ENCODE measurements at places on chromosomes 5 and 9. TPM values are rescaled to one million over a fixed set of nuclear protein-coding genes. Genes with fewer than 3 reads are reported as not detected.

ECSCR gene
- 27.8 TPM for total RNA-seq

PCDHGB4 gene
- 10.5 TPM for total RNA-seq

PHYHD1 gene
- 31.5 TPM for total RNA-seq

SAXO1 gene
- total RNA-seq = 0.54 TPM

GFI1B gene
- total RNA-seq = not detected

NR5A1 gene
- not detected for total RNA-seq

FKTN gene
- total RNA-seq = 15.6 TPM

RMI1 gene
- 7.2 TPM for total RNA-seq

TNFSF8 gene
- total RNA-seq = 2.2 TPM

STING1 gene
- 31.9 TPM for total RNA-seq

KIF24 gene
- total RNA-seq = 7.8 TPM

DNA sequence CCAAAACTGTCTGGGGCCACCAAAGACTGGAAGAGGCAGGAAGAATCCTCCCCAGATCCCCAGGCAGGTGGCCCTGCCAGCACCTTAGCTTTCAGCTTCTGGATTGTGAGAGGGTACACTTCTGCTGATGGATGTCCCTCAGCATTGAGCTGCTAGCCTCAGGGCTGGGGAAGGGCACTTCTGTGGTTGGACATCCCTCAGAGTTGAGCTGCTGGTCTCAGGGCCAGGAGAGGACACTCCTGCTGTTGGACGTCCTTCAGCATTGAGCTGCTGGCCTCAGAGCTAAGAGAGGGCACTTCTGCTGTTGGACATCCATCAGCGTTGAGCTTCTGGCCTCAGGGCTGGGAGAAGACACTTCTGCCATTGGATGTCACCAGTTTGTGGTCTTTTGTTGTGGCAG is 83.8 kb upstream of the FCN1 start:
- DNase-seq = no peak

GRCh38 chr5:117486261-117486660 is 911.6 kb upstream of the SEMA6A start:
- DNase-seq = no peak

- peak; percentile 88 for DNase-seq
Observed at GRCh38 chr5:116360008-116360853, 214.4 kb downstream of the SEMA6A start.

DNA sequence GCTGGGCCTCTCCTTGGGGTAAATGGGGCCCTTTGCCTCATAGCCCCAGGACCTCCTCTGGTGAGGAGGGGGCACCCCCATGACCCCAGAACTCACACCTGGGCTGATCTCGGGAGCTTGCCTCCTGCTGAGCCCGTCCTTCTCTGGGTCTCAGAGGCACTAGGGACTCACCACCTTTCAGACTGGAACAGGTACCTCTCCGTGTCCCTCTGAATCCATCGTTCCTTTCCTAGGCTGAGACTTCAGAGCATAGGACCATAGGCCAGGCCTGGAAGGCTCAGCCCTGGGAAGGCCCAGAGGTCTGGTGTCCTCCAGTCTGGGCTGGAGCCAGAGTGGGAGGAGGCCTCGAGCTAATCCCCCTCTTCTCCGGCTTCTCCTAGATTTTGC is 97.9 kb downstream of the CACNA1B start:
- DNase-seq = no peak

DNA sequence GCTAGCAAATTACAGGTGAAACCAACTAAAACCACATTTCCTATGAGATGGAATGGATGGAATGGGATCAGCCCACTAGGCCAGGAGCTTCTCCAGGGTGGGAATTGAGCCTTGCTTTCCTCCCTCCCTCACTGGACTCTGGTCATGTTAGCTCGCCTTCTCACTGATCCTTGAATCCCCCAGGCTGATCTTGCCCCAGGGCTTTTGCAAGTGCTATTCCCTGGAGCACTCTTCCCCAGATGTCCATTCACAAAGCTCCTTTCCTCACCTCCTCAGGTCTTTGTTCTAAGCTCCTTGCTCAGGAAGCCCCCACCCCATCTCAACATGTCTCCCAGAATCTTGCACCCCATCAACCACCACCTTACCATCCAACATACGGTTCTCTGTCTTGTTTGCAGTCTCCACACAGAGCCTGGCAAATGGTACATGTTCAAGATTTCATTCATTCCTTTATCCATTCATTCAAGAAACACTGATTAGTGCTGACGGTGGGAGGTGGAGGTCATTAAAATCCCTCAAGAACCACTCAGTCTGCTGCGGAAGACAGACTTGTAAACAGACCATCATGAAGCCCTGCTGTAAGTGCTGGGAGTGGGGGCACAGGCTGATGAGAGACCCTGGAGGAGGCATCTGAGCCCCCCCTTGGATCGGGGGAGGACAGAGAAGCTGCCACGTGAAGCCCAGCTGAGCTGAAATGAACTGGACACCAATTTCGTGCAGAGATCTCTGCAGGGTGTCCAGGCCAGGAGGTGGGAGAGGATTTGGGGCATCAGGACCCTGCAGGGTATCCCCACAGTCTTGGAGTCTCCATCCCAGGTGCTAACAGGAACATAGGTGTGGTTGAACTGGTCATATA is 141.7 kb downstream of the BARX1 start:
- DNase-seq = no peak

GRCh38 chr9:121498150-121498486 is 1.5 kb downstream of the GGTA1 start:
- peak; percentile 52 for DNase-seq

GRCh38 chr5:58207076-58207475 is 252.8 kb downstream of the PLK2 start:
- DNase-seq = no peak

GRCh38 chr9:111114486-111114885 is 76.2 kb upstream of the LPAR1 start:
- no peak for DNase-seq

DNA sequence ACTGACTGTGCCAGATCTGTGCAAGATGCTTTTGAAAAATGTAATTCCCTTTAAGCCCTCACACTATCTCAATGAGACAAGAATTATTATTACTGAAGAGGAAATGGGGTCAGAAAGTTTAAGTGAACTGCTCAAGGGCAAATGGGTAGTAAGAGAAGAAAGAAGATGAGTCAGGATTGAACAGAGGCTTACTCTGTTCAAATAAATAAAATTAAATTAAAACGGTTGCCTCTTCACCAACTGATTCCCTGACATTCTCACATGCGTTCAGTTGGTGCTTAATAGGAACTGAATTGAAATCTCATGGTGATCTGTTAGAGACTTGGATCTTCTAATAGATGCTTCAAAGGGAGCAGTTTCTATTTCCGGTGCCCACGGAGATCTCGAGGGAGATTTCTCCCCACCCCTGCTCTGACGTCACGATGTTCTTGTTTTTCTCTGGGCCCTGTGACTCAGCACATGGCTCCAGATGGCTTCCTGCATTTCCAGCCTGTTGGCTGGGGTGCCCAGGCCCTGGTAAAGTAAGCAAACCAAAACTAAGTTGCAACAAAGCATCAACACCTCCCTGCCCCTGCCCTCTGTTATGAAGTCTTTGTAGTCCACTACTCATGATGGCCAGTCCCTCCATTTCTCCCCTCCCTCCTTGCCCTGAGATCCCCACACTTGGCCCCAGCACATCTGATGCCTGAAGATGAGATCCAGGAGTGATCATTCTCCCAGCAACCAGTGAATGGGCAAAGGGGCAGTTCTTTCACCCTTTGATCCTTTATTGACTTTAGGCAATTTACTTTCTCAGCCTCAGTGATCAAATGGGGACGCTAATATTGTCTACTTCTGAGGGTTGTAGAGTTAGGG is 106.1 kb upstream of the CPEB4 start:
- DNase-seq = peak; percentile 61

DNA sequence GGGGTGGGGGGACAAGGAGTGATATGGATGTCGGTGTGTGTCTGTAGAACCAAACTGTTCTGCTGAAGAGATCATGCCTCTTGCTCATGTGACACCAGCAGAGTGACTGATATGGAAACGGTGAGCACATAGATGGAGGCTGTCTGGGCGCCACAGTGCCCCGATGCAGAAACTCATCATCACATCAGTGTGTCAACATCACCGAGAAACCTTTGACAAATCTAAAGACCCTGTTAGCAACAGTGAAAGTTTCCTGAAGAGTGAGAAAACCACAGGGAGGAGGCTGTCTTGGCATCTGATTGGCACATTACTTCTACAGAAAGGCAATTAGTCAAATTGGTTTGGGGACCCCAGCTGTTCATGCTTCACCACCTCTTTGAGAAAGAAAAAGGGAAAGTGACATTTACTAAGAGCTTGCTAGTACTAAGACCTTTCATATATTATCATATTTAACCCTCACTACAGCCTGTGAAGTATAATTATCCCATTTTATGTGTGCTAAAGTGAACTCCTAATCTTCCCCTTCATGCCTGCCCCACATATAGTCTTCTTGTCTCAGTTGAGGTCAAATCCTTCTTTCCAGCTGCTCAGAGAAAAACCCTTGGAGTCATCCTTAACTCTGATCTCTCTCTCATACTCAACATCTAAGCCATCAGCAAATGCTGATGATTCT is 25.6 kb downstream of the CSF2 start:
- no peak for DNase-seq

GRCh38 chr9:128906741-128907140 is 14.0 kb upstream of the PHYHD1 start:
- no peak for DNase-seq

- no peak for DNase-seq
Observed at GRCh38 chr9:124029617-124030016, 18.0 kb downstream of the LHX2 start.

GRCh38 chr5:109305352-109305751 is 104.4 kb downstream of the PJA2 start:
- DNase-seq = no peak

- no peak for DNase-seq
Observed at GRCh38 chr9:69065660-69066059, 30.1 kb downstream of the FXN start.

DNA sequence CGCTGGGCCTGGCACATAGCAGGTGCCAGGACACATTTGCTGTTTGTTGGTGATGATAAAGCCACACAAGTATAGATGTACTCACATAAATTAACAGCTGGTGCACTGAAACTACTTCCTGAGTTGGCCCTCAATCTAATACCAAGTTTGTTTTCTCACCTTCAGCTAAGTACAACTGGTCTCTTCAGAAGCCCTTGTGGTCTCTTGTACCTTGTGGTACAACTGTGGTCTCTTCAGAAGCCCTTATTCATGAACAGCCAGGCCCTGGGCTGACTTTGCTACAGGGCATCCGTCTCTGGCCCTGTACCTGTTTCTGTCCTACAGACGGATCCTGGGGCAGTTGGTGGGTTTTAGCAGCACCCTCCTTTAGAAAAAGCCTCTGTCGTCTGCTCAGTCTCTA is 81.5 kb downstream of the DAB2IP start:
- no peak for DNase-seq

DNA sequence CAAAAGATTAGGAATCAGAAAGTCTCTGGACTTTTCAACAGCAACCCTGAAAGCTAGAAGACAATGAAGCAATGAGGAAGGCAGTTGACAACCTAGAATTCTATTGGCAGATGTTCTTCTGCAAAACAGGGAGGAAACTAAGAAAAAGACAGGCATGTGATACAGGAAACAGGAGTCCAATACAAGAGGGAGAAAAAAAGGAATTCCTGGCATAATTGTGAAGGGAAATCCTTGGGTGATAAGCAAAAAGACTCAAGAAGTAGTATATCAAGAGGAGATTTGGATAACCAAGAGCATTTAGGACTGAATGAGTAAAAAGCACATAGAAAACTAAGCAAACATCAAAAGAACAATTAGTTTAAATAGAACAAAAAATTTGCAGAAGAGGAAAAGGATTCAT is 58.6 kb downstream of the LPAR1 start:
- DNase-seq = no peak

DNA sequence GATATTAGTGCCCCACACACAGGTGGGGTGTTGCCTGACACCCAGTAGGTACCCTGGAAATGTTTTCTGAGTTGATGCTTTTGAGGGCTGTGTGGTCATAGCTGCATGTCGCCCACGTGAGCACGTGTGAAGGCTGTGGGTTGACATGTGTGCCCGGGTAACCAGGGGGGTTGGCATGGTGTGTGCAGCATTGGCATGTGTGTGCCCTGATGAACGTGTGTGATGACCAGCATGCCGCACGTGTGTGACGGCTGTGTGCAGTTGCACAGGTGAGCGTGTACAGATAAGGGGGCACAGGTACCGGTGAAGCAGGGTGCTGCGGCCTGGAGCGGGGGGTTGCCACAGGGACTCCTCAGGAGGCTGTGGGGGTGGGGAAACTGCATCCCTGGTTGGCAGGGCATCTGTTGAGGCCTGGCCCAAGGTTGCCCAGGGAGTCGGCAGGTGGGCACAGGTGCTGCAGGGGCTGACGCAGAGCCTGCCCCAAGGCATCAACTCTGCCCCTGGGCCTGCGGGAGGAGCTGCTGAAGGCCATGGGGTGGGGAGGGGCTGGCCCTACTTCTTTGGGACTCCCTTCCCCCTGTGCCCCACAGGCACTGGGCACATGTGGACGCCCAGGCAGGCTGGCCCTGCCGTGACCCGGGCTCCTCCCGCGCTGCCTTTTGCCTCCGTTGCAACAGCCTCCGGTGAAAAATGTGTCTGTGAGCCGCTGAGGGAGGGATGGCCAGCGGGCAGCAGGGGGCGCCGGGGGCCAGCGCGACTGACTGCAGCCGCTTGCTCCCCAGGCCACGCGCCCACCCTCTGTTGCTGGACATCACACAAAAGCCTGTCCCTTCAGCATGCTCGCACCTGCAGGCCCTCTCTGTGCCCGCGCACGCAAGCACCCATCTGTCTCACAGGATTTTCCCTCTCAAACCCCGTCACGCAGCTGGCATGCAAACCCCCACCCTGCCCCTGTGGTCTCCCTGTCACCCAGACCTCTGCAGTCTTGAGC is 2.2 kb downstream of the UNC5A start:
- DNase-seq = no peak

- DNase-seq = no peak
Observed at GRCh38 chr5:161545344-161546094, 1.0 kb downstream of the GABRB2 start.

- no peak for DNase-seq
Observed at GRCh38 chr5:130871346-130872086, 293.5 kb downstream of the HINT1 start.

DNA sequence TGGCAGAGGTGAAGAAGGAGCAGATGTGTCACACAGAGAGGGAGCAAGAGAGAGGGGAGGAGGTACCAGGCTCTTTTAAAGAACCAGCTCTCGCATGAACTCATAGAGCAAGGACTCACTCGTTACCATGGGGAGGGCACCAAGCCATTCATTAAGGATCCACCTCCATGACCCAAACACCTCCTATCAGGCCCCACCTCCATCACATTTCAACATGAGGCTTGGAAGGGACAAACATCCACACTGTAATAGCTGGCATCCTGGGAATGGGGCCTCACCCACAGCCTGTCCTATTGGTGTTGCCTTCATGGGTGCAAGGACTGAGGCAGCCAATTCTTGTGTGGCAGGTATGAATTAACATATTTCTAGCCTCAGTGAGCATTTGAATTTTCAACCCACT is 11.6 kb upstream of the TNFAIP8 start:
- no peak for DNase-seq

DNA sequence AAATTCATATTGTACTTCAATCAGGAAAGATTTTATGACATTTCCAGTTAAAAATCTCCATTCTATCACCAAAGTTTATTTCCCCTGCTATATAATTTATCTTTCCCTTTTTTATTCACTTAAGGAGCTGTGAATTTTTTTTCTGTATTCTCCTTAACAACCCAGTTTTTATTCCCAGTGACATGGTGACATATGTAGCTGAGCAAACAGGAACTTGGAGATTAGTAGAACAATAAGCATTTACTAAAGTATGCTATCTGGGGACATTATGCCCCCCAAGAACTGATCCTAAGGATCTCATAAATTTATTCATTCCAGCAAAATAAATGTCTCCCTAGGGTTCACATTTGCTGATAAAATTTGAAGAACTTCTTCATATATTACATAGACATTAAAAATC is 1044.0 kb upstream of the CDH6 start:
- no peak for DNase-seq

- DNase-seq = no peak
Observed at GRCh38 chr5:78730300-78731094, 81.9 kb upstream of the LHFPL2 start.
